ENCODE measurements at places on chromosomes 12 and 14.

GRCh38 chr12:83390186-83390585, 703.5 kb downstream of the TMTC2 start:
- no peak for DNase-seq

DNA sequence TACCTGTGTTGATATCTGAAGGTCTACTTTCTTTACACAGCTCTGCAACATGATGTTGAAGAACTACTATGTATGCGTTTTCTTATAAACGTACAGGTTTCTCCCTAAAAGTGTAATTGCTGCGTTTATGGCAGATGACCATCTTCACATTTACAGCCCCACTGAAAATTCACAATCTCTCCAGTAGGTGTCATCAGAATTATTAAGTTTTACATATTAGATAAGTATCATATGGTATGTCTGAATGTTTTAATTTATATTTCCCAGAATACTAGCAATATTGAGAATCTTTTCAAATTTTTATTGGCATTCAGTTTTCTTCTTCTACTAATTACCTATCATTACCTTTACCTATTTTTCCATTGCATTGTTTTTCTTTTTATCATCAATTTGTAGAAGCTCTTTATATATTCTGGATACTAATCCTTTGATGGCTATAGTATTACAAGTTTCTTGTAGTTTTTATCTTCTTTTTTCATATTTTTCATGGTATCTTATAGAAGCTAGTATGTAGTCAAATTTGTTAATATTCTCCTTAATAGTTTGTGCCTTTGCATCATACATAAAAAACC, 123.5 kb downstream of the CAPZA3 start:
- DNase-seq = no peak

DNA sequence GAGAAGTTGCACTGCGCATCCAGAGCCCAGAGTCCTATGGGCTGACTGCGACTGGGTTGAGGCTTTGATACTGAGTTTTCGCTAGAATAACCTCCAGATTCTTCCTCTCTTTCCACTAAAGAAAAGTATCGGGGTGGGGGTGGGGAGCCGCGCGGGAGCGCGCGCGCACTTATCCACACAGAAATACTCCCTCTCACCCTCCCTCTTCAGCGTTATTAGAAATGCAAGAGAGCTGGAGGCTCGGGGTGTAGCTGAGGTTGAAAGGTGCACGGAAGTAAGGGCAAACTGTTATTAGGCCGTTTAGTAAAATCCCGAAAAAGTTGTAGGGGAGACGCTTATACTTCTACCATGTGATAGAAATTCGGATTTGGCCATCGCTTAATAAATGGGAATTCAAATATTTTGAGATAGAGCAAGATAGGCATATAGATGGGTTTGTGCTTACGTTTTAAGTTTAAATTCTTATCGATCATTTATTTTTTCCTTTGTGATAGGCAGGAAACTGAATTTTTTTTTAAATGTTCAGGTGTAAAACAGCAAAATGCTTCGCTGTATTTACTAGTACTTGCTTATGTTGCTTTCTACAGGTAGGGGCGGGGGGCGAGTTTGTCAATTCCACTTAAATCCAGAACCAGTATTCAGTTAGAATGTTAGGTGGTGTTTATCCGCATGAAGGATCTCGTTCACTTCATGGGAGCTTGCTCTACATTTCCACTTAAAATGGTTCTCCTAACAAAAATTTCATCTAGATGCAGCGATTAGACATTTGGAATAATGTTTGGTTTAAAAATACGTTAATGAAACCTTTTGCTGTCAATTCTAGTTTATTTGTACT, 1.1 kb downstream of the ARHGAP5 start:
- DNase-seq = peak; percentile 63

GRCh38 chr14:102479107-102479506, 30.5 kb downstream of the ANKRD9 start:
- DNase-seq = no peak

GRCh38 chr12:128026696-128027574, 240.0 kb upstream of the TMEM132C start:
- DNase-seq = no peak

GRCh38 chr12:46990211-46990610, 89.2 kb upstream of the PCED1B start:
- DNase-seq = no peak

- DNase-seq = no peak
These were observed 125.3 kb upstream of the PWP1 start for GRCh38 chr12:107560165-107560898.

- no peak for DNase-seq
These were observed 192.9 kb downstream of the C12orf75 start for GRCh38 chr12:105523164-105524057.

GRCh38 chr12:106984588-106985137, 2.3 kb downstream of the MTERF2 start:
- no peak for DNase-seq

GRCh38 chr12:110269622-110270124, 11.4 kb upstream of the ATP2A2 start:
- DNase-seq = no peak

- no peak for DNase-seq
These were observed 15.0 kb upstream of the FOXG1 start for GRCh38 chr14:28751467-28752058.

GRCh38 chr12:53495903-53496751, 3.1 kb downstream of the MAP3K12 start:
- DNase-seq = no peak

- no peak for DNase-seq
These were observed 2.5 kb downstream of the SLC38A1 start for GRCh38 chr12:46266382-46266791.

DNA sequence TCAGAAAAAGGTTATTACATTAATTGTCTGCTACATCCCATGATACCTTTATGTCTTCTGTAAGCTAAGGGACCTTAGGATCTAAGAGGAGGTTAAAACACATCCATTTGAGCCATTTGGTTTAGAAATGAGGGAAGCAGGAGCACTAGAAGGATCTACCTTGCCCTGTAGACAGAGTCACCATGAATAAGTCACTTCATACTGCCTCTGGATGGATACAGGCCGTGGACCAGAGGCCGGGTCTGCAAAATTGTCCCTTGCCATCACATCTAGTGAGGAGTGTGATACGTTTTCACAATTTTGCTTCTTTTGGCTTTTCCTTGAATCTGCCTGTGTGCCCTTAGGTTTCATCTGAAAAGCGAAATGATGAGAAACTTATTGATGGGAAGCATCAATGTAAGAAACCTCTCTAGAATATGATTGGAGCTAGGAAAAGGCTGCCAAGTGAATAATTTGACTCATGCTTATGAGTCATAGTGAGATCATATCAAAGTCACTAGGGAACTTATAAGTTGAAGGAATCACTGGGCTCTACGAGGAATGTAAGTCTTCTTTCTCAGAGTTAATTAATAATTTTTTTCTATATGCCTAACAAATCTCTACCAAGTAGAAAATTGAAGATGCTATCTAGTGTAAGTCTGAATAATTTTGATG, 10.8 kb downstream of the GLRX5 start:
- DNase-seq = no peak

- no peak for DNase-seq
These were observed 10.8 kb upstream of the LRP1-AS start for GRCh38 chr12:57158186-57158585.

GRCh38 chr12:42213023-42213422, 25.0 kb downstream of the YAF2 start:
- DNase-seq = no peak

DNA sequence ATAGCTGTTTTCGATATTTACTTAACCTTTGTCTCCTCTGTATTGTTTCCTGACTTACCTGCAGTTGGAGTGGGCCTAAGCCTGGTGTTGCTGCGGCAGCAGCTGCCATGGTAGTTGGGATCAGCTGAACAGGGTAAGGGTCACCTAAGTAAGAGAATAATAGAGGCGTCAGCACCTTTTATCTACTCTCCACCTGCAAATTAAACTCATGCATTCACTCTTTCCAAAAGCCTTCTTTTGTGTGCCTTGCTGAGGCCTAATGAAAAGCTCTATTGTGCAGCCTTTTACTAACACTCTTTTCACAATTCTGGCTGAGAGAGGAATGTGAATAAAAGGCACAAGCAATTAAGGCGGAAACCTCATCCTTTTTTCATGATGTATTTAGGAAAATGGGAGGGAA, 308.7 kb downstream of the SOX5 start:
- DNase-seq = no peak

GRCh38 chr14:61003571-61003970, 22.5 kb downstream of the SLC38A6 start:
- DNase-seq = no peak

- DNase-seq = no peak
These were observed 165.8 kb upstream of the SYT1 start for GRCh38 chr12:78698747-78699146.

DNA sequence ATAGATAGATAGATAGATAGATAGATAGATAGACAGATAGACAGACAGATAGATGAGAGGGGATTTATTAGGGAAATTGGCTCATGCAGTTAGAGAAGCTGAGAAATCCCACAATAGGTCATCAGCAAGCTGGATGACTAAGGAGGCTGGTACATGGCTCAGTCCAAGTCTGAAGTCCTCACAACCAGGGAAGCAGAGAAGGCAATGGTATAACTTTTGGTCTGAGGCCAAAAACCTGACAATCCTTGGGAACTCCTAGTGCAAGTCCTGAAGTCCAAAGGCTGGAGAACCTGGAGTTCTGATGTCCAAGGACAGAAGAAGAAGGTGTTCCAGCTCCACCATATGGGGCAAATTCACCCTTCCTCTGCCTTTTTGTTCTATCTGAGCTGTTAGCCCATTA, 517.6 kb upstream of the ATP2B1 start:
- DNase-seq = no peak
